ENCODE measurements at places on chromosomes 13 and 19.

- DNase-seq, result no peak
These were observed 953 bp downstream of the RLN3 start for GRCh38 chr19:14028901-14029300.

DNA sequence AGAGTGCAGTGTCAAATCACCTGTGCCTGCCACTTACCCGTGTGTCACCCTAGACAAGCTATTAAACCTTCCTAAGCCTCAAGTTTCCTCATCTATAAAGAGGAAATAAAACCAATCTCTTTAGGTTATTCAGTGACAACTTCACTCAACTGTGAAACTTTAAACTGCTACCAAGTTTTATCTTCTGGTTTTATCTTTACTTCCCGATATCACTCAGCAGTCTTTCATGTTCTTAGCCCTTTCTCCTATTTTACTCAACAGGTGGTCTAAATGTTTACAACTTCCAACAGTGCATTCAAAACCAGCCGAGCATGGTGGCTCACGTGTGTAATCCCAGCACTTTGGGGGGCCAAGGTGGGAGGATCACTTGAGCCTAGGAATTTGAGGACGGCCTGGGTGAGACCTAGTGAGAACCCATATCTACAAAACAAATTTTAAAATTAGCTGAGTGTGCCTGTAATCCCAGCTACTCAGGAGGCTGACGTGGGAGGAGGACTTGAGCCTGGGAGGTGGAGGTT is 59.6 kb downstream of the GPALPP1 start:
- no peak for DNase-seq

GRCh38 chr13:49435992-49436391 is 7.9 kb downstream of the CAB39L start:
- DNase-seq, result no peak

GRCh38 chr19:55650126-55650557 is 2.1 kb downstream of the CCDC106 start:
- no peak for DNase-seq

- DNase-seq, result no peak
These were observed 61.5 kb downstream of the COL4A1 start for GRCh38 chr13:110245416-110245899.

GRCh38 chr13:49219647-49220035 is 497 bp upstream of the MLNR start:
- DNase-seq, result no peak

DNA sequence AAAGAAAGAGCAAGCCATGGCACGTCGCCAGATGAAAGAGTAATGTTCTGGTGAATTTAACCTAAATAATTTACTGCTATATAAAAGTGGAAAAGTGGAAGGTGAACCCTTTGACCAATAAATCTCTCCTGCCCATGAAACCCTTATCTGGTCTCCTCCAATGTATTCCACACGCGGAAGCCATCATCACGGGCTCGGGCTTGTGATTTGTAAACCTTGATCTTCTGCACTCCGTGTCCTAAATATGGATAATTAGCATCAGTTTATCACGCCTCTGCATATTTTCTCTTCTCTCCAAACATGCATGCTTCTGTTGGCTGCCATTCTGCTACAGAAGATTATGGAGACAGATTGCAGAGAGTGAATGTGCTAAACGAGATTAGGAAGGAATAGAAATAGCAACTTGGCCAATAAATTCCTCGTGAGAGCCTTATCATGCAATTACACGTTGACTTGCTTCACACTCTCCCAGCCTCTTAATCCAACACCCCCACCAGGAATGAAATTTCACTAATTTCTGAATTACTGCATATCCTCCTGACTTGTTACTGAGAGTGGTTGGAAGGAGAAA is 34.5 kb downstream of the SOX1 start:
- DNase-seq, result no peak

DNA sequence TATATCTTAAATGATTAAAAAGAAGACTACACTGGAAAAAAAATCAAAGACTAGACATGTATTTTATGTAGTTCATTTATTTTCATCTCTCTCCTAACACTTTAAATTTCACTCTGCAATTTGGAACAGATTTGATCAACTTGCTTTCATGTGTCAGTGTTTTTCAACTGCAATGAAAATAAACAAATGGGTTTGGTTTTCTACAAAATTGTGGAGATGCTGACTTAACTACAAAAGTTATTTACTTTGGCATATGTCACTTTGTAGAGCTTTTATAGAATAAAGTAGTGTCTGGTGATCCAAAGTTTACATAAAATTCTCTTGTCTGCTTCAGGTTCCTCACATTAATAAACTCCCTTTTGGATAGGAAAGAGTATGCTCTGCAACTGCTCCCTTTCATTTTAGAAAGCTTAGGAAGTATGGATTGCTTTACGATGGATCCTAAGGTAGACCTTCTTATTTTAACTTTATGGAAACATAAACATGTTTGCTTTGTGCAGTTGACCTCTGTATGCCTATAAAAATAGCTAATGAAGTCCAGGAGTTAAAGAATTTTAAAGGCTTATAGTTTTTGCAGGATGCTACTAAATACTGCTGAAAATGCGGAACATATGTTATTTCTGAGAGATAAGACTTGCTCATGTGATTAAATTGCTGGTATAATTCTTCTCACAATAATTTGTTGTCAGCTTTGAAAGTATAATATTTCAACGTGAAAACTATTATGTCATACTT is 815.9 kb downstream of the PCDH9 start:
- DNase-seq, result no peak

DNA sequence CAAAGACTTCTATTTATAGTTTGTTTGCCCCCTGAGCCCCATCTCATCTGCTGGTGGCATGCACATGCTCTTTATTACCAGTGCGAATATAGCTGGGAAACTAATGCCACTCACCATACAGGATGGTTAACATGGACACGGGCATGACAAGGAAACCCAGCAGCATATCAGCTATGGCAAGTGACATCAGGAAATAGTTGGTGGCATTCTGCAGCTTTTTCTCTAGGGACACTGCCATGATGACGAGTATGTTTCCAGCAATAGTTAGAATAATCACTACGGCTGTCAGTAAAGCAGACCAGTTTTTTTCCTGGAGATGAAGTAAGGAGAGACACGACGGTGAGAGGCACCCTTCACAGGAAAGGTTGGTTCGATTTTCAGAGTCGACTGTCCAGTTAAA is 1.5 kb downstream of the HTR2A start:
- DNase-seq, result no peak

GRCh38 chr13:42977219-42977659 is 14.8 kb downstream of the EPSTI1 start:
- DNase-seq, result no peak

- peak; percentile 70 for DNase-seq
These were observed 16.4 kb upstream of the ALOX5AP start for GRCh38 chr13:30718661-30719524.

DNA sequence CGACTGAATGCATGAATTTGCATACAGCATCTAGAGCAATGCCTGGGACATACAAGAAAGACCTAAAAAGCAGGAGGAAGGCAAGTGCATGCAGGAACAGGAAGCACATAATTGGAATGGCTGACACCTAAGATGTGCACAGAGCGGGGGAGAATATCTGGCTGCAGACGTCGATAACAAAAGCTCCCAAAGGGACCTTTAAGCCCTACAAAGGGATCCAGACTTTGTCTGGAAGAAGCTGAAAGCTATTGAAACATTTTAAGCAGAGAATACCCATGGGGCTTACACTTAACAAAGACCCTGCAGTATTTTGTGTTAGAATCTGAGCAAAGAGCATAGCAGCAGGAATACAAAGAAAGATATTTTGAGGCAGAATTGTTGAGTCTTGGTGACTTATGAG is 107.4 kb upstream of the CLDN10 start:
- DNase-seq, result no peak

GRCh38 chr19:6473647-6474046 is 7.9 kb downstream of the DENND1C start:
- no peak for DNase-seq

- DNase-seq, result no peak
These were observed 7.0 kb downstream of the SOX21 start for GRCh38 chr13:94705081-94706030.

GRCh38 chr13:106919133-106919532 is 351.2 kb upstream of the ARGLU1 start:
- no peak for DNase-seq

- DNase-seq, result no peak
These were observed 12.3 kb upstream of the ZBTB32 start for GRCh38 chr19:35692010-35692409.

- no peak for DNase-seq
These were observed 1487.2 kb upstream of the PRR20A start for GRCh38 chr13:55653497-55653896.

DNA sequence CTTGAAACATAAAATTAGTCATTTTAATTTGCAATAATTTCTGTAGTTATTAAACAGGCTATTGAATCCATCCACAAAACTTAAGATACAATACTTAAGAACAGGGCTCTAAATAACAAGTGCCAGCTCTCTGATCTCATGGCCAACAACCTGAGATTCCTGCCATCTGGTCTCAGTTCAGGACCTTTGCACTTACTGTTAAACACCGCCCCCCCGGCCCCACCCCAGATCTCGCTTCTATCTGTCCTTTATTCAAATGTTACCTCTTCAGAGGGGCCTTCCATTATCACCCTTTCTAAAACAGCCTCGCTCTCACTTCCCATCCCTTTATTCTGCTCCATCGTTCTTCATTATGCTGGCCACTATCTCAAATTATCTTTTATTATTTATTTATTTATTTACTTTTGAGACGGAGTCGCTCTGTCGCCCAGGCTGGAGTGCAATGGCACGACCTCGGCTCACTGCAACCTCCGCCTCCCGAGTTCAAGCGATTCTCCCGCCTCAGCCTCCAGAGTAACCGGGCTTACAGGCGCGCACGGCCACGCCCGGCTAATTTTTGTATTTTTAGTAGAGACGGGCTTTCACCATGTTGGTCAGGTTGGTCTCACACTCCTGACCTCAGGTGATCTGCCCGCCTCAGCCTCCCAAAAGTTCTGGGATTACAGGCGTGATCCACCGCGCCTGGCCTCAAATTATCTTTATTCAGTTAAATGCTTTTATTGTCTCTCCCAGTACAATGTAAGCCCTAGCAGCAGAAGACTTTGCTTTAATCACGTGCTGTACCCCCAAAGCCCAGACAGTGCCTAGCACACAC is 838 bp upstream of the SNRNP70 start:
- no peak for DNase-seq

GRCh38 chr13:28426381-28426780 is 68.5 kb downstream of the FLT1 start:
- no peak for DNase-seq

- no peak for DNase-seq
These were observed 37.2 kb downstream of the SIGLEC7 start for GRCh38 chr19:51179256-51179655.

DNA sequence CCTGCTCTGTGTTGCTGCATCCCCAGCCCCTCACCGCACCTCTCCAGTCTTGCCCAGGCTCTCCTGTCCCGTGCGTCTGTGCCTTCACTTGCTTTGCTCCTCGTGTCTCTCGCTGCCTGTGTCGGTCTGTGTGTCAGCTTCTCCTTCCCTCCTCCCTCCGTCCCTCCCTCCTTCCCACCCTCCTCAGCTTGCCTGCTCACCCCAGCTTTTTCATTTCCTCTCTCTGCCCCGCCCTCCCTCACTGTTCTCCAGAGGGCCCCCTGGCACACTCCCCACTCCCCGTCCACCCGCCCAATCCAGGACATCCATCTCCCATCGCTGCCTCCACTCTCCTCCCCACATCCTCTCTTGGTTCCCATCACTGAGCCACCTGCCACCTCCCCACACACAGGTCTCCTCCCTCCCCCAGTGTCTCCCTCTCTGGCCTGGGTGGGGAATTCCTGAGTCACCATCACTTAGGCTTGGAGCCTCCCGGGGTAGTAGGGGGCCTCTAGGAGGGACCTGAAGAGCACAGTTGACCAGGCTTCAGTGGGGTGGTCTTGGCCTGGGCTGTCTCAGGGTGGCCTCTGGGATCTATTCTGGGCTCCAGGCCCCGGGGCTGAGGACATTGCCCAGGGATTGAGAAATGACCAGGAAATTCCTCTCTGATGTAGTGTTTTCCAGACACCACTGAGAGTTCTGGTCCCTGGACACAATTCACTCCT is at the start of gene PTGIR:
Gene PTGIR, minus strand, starts transcription at position 132 of the 704 bp plus-strand sequence. CDS start 864 bp downstream, outside the sequence.
- DNase-seq, result peak; percentile 50

- DNase-seq, result no peak
These were observed 839 bp upstream of the CKAP2 start for GRCh38 chr13:52454459-52454819.

GRCh38 chr13:22828081-22828480 is 352.7 kb upstream of the SGCG start:
- no peak for DNase-seq

Measured in fibroblast of skin of left biceps (primary cell).